ENCODE measurements at places on chromosomes 13 and 19.

DNA sequence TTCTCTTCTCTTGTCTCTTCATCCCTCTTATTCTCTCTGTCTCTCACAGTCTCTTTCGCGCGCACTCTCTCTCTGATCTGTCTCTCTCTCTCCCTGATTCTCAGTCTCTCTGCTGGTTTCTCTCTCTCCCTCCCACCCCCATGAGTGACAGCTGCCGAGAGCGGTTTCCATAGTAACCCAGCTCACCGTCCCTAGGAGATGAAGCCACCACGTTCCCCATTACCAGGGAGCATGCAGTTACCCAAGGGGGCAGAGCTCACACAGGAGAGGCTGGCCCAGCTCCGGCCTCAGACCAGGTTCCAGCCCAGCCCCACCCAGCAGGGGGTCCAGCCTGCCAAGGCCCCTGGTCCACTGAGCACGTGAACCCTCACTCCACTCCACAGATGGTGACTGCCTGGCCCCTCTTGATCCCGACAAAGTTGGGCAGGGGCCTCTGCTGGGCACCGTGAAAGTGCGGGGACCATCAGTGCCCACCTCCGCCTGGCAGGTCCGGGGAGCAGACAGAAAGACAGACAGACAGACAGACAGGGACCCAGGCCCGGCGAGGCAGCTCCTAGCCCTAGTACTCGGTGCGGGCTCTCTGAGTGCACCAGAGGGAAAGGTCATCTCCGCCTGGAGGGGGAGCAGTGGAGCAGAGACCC is 50.6 kb downstream of the CELF5 start:
- DNase-seq, result peak; percentile 44

DNA sequence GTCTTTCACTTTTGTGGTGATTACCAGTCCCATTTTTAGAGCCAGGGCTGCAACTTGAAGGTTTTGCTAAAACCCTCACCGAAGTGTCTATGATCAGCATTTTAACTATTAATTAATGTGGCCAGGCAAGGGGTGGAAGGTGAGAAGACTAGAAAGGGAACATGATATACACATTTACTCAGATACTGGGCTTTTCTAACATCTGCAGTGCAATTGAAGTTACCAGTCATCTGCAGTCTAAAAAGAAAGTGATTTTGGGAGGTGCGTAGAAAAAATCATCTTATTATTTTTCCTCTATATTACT is 481 bp downstream of the ALOX5AP start:
- DNase-seq, result no peak

DNA sequence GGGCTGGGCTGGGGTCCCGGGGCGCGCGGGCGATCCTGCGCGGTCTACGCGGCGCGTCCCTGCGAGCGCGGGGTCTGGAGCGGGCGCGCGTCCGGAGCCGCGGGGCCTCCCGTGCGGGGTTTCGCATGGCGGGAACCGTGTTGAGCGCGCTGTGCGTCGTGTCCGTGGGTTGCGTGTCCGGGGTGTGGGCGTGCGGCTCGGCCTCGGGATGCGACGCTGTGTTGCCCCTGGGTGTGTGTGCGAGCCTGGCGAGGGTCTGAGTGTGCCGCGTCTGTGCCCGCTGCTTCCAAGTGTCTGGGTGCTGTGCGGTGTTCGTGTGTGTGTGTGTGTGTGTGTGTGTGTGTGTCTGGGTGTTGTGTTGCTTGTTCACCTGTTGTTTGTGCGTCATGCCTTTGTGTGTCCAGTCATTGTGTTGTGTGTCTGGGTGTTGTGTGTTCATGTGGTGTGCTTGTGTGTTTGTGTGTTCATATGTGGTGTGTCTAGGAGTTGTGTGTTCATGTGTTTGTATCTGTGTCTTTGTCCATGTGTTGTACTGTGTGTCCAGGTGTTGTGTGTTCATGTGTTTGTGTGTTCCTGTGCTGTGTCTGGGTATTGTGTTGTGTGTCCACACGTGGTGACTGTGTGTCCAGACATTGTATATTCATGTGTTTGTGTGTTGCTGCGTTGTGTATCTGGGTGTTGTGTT is 552 bp downstream of the PLK5 start:
- no peak for DNase-seq

DNA sequence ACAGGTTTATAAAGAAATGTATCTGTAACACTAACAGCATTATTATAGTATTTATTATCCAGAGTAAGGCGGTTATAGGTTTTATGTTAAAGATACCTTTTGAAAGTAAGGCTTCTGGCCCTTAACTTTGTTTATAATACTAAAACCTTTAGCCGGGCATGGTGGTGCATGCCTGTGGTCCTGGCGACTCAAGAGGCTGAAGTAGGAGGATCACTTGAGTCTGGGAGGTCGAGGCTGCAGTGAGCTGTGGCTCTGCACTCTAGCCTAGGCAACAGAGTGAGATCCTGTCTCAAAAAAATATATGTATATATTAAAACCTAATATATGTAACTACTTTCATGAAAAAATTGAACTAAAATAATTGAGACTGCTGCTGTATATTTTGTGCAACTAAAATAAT is 98.7 kb upstream of the KLF5 start:
- DNase-seq, result no peak

DNA sequence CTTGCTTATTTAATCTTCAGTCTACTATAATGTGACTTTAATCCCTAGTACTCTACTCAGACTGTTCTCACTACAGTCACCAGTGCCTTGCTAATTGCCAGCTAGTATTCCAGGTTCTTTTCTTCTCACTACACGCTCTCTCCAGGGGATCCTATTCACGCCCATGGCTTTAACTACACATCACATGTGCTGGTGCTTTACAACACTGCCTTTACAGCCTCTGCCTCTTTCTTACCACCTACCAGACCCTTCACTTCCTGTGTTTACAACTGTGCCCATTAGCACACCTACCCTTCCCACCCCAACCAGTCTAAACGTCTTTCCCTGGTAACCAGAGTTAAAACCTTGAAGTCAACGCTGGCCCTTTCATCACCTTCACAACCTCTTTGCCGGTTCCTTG is 249.5 kb downstream of the DNAJC15 start:
- DNase-seq, result no peak

Measured in stimulated activated CD4-positive, alpha-beta T cell treated with anti-CD3 and anti-CD28 coated beads, Interleukin-12 subunit alpha, Interleukin-12 subunit beta, amount 100 ng/mL, for 4 hours (primary cell).